EH (cell line): ENCODE measurements at places on chromosomes 3 and 15.

- peak; percentile 80 for DNase-seq
These were observed 48.0 kb upstream of the C15orf61 start for GRCh38 chr15:67472957-67473356.

DNA sequence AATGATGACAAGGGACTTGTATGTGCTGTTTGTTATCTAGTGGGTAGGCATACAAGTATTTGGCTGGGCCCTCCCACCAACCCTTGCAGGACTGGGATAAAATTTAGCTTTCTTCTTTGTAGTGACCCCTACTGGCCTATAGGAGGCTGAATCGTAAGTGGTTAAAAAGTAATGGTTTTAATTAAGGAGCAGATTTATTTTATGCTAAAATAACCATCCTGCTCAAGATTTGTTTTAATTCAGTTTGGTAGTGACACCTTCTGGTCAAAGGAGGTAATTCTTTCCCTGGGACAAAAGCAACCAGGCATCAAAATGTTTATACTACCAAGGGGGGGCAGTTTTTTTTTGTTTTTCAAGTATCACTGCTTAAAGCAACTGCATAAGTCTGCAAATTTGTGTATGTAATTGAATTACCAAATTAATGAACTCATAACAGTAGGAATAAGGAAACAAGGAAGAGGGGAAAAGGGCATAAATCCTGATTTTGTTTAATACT, 70.7 kb downstream of the TOP2B start:
- DNase-seq = peak; percentile 87

DNA sequence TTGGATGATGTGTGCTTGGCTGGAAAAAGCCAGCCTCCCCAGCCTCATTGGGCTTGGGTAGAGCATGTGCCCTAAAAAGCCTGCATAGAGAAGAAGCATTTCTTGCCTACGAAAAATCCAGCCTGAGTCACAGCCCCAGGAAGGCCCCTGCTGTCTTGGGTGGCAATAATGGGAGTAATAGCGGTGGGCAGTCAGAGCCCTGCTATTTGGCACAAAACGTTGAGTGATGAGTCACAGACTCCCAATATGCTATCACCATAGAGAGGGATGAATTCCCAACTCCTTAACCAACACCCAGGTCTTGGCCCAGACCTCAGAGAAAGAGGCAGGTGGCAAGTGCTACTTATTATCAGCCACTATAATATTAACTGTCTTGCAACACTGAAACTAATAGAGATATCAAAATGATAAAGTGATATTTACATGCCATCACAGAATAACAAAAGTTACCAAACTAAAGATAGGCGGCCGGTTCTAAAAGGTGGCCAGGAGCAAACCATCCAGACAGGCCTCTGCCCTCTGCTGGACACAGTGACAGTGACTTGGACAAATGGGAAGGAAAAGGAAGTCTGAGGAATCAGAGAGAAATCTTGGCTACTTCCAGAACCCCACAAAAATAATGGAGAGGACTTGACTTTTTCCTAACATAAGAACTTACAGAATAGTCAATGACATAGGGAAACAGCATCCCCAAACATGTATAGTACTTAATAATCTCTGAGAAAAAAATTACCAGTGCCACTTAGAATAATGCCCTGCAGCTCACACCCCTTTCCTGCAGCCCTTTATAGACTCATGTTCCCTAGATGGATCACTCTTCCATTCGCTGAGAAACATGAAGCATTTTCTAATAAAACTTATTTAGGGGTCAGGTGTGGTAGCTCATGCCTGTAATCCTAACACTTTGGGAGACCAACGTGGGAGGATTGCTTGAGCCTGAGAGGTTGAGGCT, 51.9 kb upstream of the MUC13 start:
- peak; percentile 98 for DNase-seq

- peak; percentile 40 for DNase-seq
These were observed 21.6 kb upstream of the PSTPIP1 start for GRCh38 chr15:76973362-76973743.

DNA sequence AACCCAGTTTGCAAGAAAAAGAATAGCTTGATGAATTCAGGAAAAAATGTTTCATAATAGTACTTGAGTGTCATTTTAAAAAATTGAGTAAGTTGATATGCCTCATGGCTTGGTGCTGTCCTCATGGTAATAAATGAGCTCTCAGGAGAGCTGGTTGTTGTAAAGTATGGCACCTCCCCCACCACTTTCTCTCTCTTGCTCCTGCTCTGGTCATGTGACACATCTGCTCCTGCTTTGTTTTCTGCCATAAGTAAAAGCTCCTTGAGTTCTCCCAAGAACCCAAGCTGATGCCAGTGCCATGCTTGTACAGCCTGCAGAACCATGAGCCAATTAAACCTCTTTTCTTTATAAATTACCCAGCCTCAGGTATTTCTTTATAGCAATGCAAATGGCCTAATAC, 108.8 kb upstream of the CRBN start:
- no peak for DNase-seq

DNA sequence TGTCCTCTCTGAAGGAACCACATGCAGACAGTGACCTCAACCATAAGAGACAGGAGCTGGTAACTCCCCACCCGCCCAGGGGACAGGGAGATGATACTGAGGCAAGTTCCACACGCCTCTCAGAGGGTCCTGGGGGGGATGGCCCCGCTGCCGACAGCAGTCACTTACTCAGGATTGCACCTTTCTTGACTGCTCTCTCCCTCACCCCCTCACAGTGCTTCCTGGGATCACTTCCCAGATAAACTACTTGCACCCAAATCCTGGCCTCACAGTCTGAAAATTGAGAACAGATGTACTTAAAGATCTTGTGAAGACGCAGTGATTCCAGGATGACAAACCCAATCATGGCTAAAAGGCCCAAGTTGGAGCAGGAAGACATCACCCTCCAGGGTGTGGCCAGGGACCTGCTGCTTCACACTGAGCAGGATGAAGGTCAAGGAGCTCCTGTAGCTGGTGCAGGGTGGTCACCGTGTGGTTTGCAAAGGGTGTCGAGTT, 207.6 kb downstream of the ADAMTS17 start:
- DNase-seq = no peak

GRCh38 chr3:45180051-45180450, 33.9 kb upstream of the CDCP1 start:
- DNase-seq = peak; percentile 82

- DNase-seq = no peak
These were observed 1038.8 kb downstream of the AGBL1 start for GRCh38 chr15:87118435-87118834.

DNA sequence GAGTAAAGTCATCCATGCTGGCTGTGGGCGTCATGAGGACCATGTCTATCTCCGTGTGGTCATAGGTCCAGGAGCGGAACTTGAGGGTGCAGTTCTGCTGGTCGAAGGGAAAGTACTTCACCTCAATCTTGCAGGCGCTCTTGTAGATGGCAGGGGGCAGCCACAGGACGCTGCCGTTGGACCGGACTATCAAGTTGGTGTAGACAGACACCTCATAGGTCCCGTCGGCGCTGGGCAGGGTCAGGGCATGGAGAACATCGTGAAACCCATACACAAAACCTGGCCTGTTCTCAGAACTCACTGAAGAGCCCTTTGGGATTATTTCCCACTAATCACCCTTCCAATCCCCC, 8.9 kb upstream of the CHRNA3 start:
- DNase-seq = no peak

GRCh38 chr15:73686781-73687256, 2.6 kb downstream of the CD276 start:
- peak; percentile 92 for DNase-seq

- peak; percentile 40 for DNase-seq
These were observed 164.8 kb downstream of the ERC2 start for GRCh38 chr3:56303487-56303886.

GRCh38 chr3:86562090-86562489, 428.9 kb downstream of the VGLL3 start:
- no peak for DNase-seq

DNA sequence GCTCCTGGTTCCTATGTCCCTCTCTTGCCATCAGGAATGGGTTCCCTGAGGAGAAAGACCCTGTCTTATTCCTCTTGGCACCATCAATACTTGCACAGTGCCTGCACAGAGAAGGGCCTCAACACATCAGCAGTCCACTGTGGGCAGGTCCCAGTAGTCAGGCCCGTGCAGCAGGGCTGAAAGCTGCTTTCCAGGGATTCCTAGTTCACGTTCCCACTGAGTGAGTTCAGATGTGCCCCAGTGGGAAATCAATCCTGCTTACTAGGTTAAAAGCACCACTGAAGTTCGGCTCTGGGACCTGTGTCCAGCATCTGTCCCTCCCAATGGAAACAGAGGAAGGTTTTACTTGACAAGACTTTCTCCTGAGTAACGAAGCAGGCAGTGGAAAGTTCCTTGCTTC, 15.7 kb downstream of the RAB43 start:
- DNase-seq = no peak

- DNase-seq = peak; percentile 29
These were observed 43.2 kb downstream of the NBEAL2 start for GRCh38 chr3:47022641-47023071.

- DNase-seq = peak; percentile 95
These were observed 25.8 kb downstream of the LDHAL6B start for GRCh38 chr15:59232476-59232875.

GRCh38 chr15:65978110-65978509, 108.8 kb downstream of the RAB11A start:
- no peak for DNase-seq

DNA sequence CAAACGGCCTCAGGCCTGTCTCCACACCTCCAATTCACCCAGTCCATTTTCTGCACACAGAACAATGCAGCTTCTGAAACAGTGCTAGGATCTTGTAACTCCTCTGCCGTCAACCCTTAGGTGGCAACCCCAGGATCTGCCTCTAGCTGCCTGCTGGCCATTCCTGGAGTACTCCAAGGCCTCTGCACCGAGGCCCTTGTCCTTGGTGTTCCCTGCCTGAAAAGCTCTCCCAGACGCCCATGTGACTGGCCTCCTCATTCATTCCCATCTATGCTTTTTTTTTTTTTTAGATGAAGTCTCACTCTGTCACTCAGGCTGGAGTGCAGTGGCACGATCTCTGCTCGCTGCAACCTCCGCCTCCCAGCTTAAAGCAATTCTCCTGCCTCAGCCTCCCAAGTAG, 18.3 kb downstream of the RAB43 start:
- DNase-seq = no peak

DNA sequence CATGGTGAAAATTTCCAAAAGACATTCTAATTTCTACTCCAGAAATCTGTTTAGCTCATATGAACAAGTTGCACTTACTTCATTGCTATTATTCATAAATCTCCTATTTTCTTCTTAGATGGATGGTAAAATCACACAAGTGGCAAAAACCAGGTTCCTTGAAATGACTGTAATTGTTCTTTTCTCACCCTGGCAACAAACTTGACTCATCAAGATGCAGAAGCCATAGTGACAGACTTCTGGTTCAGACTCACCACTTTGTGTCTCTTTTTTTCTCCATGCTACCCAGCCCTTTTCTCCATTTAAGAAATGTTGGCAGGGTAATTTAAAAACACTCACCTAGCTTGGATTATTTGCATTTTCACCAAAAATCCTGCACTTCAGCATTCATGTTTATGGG, 82.1 kb downstream of the LRRC28 start:
- no peak for DNase-seq
